ENCODE measurements at places on chromosomes 16 and 17.

DNA sequence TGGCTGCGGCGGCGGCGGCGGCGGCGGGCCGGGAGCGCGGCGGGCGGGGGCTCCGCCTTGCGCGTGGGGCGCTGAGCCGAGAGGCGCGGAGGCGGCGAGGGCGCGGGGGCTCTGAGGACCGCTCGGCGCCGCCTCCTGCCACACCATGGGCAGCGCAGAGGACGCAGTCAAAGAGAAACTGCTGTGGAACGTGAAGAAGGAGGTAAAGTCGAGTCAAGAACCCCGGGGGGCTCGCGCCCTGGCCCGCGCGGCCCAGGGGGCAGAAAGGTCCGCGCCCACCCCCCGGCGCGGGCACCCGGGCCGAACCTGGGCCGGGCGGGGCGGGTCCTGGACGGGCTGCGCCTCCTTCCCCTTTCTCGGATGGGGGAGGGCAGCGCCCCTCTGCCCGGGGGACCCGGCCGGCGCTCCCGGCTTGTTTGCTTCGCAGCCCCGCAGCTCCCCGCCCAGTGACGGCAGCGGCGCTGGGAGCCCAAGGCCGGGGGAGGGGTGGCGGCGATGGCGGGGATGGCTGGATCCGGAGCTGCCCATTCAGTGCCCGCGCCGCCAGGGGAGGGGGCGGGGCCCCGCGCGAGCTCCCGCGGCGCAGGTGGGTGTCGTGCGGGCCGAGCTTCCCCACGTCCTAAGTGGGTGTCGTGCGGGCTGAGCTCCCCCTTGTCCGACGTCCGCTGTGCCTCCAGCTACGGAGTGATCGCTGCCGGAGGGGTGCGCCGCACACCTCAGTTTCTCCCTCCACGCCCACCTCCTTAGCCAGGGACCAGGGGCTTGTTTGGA, 428 bp downstream of the SGSM2 start:
- no peak for DNase-seq

DNA sequence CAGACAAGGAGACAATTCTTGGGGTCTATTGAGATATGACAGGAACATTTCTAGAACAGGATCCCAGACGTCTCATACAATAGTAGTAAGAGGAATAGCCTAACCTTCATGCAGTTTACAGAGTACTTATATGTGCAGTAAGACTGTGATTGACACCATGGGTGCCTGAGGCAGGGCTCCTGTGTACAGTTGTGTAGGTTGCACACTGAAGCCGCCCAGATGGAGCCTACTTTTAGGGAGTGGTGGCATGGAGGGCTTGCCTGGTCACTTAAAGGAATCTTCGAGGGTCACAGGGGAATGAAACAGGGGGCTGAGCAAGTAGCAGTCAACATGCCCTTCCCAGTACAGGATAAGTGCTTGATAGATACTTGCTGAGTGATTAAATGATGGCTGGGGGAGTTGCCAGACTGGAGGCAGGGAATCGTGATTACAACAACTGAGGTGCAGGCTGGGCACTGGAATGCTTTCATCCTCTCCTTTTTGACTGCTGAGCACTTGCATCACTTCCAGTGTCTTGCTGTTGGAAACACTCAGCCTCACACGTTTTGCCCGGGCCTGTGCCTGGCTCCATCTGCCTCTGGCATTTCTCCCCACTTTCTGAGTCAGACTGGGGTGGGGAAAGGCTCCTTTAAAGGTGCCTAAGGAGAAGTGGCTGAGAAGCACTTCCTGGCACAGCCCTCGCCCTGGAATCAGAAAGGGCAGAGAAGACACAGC, 71.0 kb downstream of the COPRS start:
- no peak for DNase-seq

DNA sequence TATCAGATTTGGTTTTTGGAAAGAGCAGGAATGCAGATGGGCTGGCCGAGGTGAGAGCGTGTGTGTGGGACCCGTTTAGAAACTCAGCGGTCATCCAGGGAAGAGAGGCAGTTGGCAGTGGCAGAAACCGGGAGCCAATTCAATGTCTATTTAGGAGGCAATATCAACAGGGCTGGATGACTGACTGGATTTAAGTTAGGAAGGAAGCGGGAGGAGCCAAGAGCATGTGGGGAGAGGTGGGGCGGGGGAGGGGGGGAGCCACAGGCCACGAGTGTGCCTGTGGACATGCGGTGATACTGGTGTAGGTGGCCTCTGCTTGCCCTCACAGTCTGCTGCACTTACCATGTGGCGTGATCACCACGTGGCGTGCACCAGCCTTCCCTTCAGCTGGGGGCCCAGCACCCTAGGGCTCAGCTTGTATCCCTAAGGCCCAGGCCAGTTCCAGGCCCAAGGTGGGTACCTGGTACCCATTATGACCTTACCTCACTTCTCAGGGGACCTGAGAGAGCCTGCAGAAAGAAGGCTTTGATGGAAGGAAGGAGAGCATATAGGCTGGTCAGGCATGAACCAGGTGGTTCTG, 10.8 kb upstream of the TPPP3 start:
- no peak for DNase-seq

GRCh38 chr16:67530013-67530939, 1.6 kb downstream of the RIPOR1 start:
- DNase-seq = no peak

DNA sequence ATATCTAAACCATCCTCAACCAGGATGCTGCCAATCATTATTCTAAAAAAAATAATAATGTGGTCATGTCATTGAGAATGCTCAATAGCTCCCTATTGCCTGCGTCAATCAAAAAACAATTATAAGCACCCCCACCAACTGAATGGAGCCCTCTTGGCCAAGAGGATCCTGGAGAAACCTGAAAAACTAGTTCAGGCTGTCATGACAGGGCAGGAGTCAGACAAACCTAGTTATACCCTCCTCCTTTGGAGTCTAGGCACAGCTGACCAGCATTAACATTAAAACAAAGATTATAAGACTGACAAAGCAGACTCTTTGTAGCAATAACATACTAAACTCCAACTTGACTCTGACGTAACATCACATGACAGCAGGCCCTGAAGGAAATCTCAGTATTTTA, 119.2 kb upstream of the CCL2 start:
- no peak for DNase-seq

GRCh38 chr16:3444032-3444388, 530 bp downstream of the NAA60 start:
- DNase-seq = peak; percentile 37

GRCh38 chr16:27571433-27572326, 21.7 kb downstream of the KATNIP start:
- DNase-seq = no peak

DNA sequence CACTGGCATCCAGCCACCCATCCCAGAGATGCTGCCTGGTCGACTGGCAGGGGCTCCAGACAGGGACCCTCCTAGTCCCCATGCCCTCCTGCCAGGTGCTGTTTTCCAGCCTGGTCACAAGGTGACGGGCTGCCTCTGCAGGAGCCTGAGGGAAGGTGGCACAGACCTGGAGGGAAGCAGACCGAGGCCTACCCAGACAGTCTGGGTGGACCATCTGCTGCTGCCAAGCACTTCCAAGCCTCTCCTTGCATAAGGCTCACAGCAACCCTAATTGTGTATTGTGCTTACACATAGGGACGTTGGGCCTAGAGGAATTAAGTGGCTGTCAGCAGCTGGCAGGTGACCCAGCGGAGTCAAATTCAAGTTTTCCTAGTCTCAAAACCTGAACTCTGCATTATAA, 90.1 kb upstream of the KCNJ18 start:
- no peak for DNase-seq

DNA sequence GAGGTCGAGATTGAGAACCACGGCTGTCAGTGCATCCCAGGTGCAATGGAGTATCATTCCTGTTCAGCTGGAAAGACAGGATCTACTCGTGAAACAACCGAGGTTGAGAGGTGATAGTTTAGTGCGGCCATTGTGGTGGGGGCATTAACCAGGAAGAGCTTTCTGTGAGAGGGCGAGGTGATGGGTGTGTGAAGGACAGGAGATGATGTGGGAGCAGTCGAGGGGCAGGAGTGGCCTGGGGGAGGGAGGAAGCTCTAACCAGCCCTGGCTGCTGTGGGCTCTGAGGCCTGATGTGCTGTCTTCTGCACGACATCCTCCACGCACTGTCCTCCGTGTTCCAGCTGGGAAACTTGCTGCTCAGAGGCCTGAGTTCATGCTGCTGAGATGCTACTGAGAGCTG, 22.0 kb downstream of the GOSR2 start:
- DNase-seq = no peak

GRCh38 chr16:15601212-15601879, 41.6 kb downstream of the MARF1 start:
- no peak for DNase-seq

- no peak for DNase-seq
Observed at GRCh38 chr17:4987767-4988567, 492 bp upstream of the CAMTA2 start.

GRCh38 chr17:47604598-47604927, 45.2 kb upstream of the KPNB1 start:
- DNase-seq = no peak

GRCh38 chr16:58904291-58904690, 170.2 kb upstream of the GOT2 start:
- DNase-seq = no peak

DNA sequence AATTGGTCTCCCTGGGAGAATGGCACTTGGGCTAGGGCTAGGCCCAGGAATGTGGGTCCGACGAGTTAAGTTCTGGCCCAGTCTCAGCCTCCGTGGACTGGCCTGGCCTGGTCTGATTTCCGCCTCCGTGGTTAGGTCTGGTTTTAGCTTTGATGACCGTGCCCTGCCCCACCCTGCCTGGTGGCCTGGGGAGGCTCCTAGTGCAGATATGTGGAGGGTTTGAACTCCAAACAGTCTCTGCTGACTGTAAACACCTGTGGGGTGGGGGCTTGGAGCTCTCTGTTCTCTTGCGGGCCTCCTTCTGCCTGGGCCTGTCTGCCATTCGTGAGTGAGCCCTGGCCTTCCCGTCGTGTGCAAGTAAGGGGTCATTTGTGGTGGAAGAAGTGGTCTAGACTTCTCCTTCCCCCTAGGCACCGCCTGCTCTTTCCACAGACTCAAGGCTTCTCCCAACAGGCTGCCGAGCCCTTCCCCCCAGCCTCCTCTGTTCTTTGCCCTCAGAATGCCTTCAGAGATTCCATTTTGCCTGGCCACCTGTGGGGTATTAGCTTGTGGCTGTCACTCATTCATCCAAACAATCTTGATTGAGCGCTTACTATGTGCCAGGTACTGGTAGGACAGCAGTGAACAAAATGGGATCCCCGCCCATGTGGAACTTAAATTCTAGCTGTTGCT, 1.6 kb downstream of the ATP6V0C start:
- peak; percentile 49 for DNase-seq

- DNase-seq = no peak
Observed at GRCh38 chr16:66264311-66265047, 102.0 kb upstream of the CDH5 start.

GRCh38 chr17:1878419-1879121, 48.8 kb downstream of the RPA1 start:
- DNase-seq = no peak

GRCh38 chr17:34259146-34259545, 4.1 kb downstream of the CCL2 start:
- DNase-seq = no peak

GRCh38 chr16:82685526-82685925, 58.8 kb downstream of the CDH13 start:
- no peak for DNase-seq

- no peak for DNase-seq
Observed at GRCh38 chr17:27622986-27623385, 8.0 kb upstream of the LGALS9 start.

DNA sequence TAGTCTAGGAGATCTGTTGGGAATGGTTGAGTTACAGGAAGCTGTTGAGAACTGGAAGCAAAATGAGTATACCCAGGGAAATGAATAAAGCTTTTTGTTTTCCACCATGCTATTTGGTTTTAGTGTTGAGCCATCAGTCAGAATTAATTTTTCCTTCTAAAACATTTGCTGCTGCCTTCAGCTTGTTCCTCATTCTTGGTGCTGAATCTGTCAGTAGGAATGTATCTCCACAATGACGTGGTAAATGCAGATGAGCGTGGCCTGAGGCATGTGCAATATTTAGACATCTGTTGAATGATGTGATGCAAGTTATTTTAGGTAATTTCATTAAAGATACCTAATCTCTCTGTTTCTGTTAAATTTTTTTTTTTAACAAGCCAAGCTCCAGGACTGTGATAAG, 10.9 kb downstream of the HAPSTR1 start:
- DNase-seq = peak; percentile 79

DNA sequence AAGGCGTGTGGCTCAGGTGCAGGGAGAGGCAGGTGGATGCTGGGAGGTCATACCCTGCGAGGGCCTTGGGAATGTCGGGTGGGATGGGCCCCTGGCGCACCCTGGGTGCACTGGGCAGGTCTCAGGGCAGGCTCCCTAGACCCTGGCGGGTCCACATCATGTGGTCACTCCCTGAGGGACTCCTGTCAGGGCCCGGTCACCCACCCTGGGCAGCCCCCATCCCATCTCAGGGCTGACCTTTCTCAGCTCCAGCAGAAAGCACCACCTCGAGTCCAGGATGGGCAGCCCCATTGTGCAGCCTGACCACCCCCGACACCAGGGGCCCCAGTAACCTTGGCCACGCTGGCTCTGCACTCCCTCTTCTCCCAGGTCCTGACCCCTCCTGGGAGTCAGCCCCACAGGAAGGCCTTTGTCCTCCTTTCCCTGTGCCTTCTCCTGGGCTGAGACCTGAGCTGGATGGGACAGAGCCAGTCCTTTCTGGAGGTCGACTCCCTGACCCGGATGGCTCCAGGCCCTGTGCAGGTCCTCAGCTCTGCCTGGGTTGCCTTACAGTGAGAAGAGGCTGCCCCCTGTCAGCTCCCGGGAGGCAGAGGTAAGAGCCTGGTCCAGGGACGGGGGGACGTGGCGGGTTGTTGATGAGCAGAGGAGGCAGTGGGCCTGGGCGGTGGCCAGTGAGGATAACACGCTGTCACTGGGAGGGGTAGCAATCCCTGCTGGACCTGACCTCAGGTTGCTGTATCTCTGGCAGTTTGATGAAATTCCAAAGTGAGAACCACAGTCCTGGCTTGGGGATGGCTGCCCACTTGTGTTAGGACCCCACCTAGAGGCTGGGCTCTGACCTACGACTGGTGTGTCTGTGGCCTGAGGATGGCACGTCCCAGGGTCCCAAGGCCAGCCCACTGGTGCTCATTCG, 77.9 kb downstream of the GOSR1 start:
- DNase-seq = no peak

GRCh38 chr16:10878328-10878643, 1.3 kb downstream of the CIITA start:
- no peak for DNase-seq

DNA sequence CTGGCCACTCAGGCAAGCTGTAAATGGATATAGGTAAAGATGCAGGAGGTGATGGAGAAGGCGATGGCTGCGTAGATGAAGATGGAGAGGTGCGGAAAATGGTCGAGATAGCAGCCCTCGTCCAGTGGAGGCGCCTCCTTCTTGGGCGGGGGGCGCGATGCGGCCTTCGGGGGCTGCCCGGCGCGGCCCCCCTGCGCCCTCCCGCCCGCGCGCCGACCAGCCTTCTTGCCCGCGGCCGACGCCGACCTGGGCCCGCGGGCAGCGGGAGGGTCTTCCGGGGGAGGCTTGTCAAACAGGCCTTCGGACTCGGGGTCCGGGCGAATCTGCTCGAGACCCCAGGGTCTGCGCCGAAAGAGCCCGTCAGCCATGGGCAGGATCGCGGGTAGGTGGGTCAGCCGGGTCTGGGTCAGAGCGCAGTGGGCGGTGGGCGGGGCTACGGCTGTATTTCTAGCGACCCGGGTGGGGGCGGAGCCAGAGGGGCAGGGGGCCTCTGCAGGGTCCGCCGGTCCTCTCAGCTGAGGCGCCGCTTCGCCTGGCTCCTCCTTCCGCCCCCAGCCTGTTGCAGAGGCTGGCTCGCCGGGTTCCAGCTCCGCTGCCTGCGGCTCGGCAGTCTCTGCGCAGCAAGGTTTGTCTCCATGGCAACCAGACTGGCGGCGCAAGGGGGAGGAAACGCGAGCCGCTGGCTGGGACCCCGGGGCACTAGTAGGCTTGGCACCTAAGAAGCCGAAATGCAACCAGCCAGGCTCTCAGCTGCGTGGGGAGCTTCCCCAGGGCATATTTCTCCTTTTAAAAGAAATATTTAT, 14.4 kb downstream of the MIS12 start:
- peak; percentile 52 for DNase-seq
